D721Med (cell line): ENCODE measurements at places on chromosomes 2 and 18.

DNA sequence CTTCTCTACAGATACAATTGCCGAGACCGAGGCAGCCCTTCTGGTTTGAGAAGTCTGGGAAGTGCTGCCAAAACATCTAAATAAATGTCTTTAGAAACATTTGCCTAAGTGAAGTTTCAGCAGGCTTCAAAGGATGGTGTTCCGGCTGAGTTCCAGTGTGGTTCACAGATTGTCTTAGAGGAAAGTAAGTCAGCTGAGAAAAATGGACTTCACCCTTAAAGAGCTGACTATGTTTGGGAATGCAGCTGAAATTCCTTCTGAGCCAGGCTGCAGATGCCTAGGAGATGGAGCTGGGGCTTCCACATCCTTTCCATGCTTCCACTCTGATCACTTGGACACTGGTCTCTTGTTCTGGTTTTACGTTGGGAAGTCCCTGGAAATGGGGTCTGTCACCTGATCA lies 83.6 kb downstream of the FHOD3 start:
- DNase-seq, result no peak

DNA sequence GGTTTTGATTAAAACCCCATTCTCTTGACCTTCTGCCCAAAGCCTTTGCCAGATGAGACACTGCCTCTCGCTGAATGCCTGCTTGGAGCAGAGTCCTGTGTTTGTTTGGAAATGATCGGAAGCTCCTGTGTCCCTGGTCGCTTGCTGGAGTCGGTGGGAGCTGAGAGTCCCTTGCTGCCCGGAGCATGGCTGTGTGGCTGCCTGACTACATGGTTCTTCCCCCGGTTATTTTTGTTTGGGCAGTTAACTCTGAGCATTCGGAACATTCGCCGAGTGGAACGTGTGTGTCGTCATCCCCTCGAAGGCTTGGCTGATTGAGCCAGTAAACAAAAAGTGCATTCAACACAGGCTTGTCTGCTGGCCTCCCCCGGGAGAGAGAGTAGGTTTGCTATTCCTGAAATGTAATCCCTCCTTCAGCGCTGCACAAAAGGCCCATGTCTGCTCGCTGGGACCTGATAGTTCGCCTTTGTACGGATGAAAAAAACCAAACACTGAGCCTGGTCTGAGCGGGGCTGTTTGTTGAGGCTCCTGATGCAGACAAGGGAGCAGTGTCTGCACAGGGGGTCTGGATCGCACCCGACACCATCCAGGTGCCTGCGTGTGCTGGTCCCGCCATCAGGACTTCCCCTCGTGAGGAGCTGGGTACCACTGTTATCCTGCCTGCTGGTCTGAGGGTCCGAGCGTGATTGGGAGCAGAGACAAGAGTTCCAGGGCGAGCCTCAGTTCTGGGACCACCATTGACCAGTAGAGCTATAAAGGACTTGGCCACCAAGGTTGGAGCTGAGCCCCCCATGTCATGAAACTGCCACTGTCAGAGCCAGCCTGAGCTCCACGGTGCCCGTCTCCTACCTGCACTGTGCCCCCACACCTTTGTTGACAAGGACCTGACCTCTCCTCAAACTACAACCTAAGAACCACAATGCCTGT lies 83.8 kb downstream of the AGAP1 start:
- no peak for DNase-seq

DNA sequence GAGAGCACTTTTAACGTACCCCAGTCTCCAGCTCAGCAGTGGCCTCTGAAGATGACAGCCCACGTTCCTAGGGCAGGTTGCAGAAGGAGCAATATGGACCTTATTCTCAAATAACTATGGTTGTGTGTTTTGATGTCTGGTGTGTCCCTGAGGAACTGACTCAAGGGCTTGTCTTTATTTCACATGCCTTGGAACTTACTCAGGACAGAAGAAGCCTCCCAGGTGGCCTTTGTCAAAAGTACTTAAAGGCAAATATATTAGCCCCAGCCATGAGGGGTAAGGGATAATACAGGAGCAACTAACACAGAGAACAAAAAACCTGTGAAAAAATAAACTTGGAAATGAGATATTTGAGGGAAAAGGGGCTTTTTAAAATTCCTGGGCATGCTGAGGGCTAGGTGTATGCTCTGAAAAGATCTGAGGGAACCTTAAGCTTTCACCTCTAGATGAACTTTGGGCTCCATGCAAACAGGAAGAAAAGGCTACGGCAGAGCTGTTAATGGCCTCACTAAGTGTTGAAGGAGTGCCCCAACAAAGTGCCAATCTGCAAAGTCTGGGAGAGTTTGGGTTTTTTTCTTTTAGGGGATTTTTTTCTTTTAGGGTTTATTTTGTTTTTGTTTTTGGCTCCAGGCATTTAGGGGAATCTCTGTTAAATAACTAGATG lies 40.3 kb downstream of the SRBD1 start:
- no peak for DNase-seq

- no peak for DNase-seq
Measured at GRCh38 chr2:9286554-9287399, 80.2 kb downstream of the ASAP2 start.

DNA sequence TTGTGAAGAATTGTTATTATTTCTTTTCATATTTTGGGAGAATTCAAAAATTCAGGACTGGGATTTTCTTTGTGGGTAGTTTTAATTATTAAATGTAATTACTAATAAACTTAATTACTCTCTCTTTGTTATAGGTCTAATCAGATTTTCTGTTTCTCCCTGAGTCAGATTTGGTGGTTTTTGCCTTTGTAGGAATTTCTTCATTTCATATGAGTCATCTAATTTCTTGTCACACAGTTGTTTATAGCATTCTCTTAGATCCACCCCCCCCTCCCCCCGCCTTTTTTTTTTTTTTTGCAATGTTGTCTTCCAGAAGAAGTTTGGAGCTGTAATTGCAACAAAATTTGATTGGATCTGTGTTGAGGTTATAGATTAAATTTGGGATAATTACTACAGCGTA lies 26.0 kb upstream of the GALR1 start:
- no peak for DNase-seq

GRCh38 chr18:80159713-80160636 lies 50.9 kb downstream of the ADNP2 start:
- no peak for DNase-seq

DNA sequence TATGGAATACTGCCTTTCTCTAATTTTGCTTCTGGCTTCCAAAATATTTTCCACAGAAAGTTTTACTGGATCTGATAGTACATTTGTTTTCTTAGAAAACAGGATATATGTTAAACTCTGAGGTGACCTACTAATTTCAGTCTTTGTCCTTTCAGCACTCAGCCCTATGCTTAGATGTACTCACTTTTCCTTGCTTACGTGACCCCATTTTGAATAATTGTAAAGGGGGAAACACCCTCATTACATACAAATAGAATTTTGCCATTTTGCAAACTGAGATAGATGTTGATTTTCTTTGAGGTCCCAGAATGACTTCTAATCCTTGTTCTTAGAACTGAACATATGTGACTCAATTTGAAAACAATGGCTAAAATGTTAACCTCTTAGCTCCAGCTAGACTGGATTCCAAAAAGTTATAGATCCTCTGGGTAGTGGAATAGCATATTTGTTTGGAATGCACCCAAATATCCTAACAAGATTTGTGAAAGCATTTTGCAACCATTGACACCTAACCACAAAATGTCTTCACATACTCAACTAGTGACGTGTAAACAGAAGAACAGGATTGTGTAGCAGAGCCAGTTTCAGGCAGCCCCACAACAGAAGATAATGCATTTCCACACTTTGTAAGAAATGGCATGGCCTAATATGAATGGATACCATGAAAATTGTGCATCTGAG lies 44.8 kb upstream of the EHBP1 start:
- no peak for DNase-seq

GRCh38 chr18:67041334-67041733 lies 437.4 kb upstream of the CDH19 start:
- no peak for DNase-seq

DNA sequence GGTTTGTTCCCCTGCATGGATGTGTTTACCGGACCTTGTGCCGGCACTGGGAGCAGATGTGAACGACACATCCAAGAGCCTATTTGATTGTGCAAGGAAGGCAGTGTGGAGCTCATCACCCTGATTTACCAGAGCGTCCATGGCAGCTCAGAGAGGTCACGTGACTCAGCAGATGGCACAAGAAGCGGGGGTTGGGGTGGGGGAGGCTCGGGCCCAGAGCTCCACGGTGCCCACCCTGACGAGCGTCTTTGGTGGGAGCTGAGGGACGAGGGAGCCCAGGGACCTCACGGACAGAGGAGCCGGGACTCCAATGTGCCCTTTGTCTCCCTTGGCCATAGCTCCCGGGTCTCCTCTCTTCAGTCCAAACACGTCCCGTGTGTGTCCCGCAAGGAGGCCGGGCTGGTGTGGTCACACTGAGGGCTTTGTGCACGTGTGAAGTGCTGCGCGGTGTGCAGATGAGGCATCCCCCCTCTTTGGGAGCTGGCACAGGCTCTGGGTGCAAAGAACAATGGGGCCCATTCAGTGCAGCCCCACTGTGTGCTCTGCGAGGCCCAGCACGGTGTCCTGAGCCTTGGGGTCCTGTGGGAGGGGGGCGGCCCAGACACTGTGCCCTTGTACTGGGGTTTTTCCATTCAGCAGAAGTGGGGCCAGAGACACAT lies 15.5 kb downstream of the KCNIP3 start:
- no peak for DNase-seq

DNA sequence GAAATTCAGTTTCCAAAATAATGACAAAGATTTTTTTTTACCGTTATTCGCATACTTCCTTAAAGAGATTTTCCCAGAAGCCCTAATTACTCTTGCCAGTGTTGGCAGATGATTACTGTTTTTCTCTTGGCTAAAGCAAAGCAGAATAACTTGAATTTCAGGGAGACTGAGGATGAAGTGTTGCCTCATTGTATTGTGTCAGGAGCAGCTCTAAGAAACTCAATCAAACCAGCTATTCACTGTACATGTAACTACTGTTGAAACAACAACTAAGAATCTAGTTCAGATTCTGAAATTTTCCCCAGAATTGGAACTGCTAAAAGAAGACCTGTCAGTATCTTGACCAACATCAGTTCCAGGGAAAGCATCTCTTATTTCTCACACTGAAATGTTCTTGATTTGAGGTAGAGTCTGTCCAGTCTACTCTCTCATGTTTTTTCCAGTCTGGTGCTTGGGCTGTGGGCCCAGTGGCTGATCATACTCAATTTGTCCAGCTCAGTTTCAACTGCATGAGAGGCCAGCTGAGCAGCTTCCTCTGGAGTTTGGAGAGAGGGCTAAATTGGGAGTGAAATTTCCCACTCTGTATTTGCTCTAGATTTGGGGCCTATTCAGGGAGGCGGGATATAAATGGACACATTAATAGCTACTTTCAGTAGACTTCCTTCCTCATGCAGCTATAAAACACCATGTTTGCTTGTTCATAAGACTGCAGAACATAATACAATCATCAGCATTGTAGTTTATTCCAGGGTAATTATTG lies 78.5 kb downstream of the PPP1R1C start:
- DNase-seq, result no peak

GRCh38 chr2:211468217-211468616 lies 911.8 kb downstream of the CPS1 start:
- no peak for DNase-seq

DNA sequence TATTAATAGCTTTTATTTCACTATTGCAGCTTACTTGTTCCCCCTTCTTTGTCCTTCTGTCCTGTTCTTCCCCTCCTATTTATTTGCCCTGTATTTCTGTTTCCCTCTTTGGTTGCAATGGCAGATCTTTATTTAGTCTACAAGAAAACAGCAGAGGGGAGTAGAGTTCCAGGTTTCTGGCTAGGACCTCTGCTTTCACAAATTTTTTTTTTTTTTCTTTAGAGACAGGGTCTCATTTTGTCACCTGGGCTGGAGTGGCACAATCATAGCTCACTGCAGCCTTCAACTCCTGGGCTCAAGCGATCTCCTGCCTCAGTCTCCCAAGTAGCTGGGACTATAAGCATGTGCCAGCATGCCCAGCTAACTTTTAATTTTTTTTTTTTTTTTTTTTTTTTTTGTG lies 188.1 kb upstream of the SPRED2 start:
- no peak for DNase-seq

GRCh38 chr2:43169099-43169945 lies 57.1 kb downstream of the ZFP36L2 start:
- DNase-seq, result no peak

- no peak for DNase-seq
Measured at GRCh38 chr2:69505710-69506109, 68.5 kb upstream of the NFU1 start.

- DNase-seq, result no peak
Measured at GRCh38 chr2:60536746-60537145, 16.7 kb downstream of the BCL11A start.

GRCh38 chr2:31151501-31151900 lies 13.3 kb upstream of the GALNT14 start:
- no peak for DNase-seq

GRCh38 chr2:73640511-73640911 lies 1.7 kb downstream of the NAT8 start:
- DNase-seq, result no peak

GRCh38 chr18:80154293-80154692 lies 45.2 kb downstream of the ADNP2 start:
- DNase-seq, result peak; percentile 68

GRCh38 chr18:76881744-76882143 lies 59.4 kb downstream of the ZNF236 start:
- DNase-seq, result no peak

GRCh38 chr2:130389358-130389757 lies 33.5 kb downstream of the PTPN18 start:
- DNase-seq, result no peak

DNA sequence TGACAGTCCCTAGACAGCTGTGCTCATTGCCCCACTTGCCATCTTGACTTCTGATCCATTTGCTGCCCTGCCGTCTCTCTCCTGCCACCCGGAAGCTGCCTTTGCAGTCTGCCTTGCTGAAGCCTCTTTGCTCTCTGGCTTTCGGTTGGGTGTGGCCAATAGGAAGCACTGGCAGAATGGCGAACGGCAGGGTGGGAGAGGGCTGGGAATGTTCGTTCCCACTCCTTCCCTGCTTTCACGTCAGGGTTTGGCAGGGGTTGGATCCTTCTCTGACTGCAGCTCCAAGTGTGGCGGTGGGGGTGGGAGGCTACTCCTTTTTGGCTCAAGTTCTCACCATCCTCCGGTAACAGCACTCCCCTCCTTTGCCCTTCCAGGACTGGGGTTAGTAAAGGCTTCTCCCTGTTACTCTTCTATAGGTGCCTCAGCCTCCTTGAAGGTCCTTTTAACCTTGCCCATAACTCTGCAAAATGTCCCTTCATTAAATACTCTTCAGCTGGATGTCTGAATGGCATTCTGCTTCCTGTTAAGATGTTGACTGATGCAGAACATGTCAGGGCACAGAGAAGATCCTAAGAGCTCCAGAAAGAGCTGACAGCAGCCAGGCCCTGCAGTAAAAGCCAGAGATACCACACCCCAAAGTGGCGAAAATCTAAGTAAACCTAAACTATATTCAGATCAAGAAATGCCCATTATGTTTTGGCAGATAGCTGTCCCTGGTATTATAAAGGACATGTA lies 299.7 kb downstream of the CDCA7 start:
- no peak for DNase-seq

GRCh38 chr2:168239281-168239680 lies 8.1 kb downstream of the STK39 start:
- peak; percentile 45 for DNase-seq

DNA sequence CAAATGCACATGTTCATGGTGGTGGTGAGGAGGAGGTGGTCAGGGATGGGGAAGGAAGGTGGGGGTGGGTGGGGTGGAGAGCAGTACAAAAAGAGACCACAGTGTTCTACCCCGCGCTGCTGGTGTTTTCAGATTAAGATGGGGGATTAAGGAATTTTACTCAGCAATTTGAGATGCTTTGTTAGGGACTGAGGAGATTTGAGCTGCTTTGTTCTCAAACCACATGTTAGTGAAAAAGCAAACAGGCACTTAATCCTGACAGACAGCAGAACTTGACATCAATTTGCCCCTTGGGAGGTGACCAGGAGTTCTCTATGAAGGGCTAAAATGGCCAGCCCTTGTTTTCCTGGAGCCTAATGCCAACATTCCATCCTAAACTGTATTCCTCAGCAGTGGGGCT lies 244.5 kb downstream of the MEIS1 start:
- DNase-seq, result no peak
